ENCODE measurements at places on chromosomes 11 and 22.

DNA sequence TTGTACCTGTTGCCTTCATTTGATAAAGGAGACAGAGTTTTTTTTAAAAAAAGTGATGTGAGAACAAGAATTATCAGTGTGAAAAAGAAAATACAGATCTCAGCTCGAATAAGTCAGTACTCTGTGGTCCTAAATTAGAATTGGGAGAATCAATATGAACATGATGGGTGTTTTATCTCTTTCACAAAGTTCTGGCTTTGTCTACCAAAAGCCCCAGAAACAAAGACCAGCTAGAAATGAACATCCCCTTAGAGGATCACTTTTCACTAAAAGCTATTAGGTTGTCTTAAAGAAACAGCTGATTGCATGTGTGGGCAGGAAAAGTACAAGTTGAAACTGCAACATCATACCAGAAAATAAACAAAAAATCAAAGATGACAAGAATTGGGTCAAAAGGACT lies 8.4 kb upstream of the ST14 start:
- DNase-seq = no peak

DNA sequence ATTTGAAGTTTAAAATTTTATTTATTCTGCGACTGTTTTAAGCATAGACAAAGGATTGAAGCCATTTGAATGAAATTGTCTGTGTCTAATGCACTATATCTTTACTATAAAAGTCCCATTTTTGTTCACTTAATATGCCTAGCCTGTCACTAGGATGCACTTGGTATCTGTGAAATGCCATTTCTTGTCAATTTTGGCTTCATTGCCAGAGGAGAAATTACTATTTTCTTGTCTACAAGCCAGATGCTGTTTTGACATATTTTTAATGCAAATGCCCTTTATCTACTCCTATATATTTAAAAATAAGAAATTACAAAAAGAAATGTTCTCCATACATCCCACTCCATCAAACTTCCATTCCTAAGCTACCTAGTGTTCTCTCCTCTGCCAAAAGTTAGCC lies 1704.5 kb upstream of the RAG2 start:
- DNase-seq = no peak

- no peak for DNase-seq
Measured at GRCh38 chr11:27459191-27459590, 13.4 kb downstream of the LGR4 start.

GRCh38 chr11:131854391-131854790 lies 484.0 kb downstream of the NTM start:
- no peak for DNase-seq

DNA sequence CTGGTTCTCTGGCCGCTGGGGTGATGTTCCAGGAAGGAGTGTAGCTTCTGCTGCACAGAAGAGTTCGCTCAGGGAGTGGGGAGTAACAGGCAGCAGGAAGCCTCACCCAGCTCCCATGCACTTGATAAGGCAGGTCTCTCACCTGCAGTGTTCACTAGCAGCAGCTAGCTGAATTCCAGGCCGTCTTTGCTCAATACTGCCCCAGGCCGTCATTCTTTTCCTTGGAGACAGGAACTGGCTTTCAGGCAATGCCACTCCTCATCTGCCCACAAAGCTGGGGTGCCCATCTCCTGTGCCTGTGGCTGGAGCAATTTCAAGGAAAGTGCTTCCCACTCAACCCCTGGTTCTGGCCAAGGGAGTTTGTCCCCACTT lies 66.1 kb downstream of the ARHGAP42 start:
- no peak for DNase-seq

GRCh38 chr11:14908214-14908880 lies 16.3 kb upstream of the CYP2R1 start:
- peak; percentile 30 for DNase-seq

DNA sequence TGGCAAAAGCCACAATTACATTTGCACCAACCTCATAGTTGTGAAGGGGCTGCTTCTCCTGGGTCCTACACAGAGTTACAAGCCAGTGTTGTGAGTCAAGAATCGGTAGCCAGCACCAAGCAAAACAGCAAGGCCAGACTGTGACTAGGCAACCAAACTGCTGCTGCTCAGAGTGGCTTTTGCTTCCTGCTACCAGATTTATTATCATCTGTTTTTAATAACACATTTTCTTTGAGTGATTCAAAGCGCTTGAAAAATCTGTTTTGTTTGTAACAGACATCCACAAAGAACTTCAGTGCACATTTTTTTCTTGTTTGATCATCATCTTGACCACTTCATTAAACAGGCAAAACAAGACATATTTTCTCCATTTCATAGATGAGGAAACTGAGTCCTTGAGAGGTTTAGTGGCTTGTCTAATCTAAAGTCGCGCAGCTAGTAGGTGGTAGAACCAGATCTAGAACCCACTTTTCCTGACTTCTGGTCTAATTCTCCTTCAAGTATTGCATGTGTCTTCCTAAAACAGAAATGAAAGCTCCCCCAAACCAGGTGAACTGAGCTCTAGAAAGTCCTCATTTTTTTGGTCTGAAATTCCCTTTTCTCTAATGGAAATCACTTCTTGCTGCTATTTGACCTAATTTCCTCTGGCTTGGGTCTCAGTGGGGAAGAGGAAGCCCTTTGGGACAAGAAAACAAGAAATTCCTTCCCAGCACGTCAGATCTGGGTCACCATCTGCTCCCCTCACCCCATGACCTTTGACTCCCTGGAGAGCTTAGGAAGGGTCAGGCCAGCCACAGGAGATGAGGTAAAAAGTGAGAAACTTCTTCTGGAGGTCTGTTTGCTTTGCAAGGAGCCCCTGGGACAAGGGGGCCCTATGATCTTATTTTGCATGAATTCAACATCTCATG lies 39.9 kb downstream of the CWC15 start:
- DNase-seq = no peak

DNA sequence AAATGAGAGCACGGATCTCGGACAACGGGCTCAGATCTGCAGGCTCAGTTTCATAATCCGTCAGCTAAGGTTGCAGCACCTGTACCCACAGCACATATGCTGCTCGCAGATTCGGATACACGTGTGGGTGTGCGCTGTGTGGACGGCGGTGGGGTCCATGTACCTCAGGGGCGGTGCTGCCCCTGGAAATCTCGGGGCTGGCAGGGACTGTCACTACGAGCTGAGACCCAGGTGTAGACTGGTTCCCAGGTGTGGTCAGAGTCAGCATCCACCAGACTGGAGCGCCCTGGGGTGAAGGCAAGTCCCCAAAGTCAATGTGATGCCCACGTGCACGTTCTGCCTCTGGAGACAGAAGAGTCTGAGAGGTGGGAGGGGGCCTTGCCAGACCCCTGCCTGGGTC lies 989.3 kb downstream of the BRD1 start:
- DNase-seq = no peak

- DNase-seq = no peak
Measured at GRCh38 chr11:116925050-116925449, 87.6 kb upstream of the APOA1 start.

- DNase-seq = no peak
Measured at GRCh38 chr11:100220801-100221200, 466.3 kb upstream of the ARHGAP42 start.

DNA sequence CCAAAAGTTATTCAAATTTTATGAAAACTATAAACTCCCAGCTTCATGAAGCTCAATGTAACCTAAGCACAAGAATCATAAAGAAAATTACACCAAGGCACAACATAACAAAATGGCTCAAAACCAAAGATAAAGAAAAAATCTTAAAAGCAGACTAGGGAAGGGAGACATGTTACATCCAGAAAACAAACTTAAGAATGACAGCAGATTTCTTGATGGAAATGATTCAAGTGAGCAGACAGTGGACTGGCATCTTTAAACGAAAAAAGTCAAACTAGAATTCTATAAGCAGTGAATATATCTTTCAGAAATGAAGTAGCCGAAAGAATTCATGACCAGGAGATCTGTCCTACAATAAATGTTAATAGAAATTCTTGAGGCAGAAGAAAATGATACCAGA lies 75.6 kb downstream of the SHANK2 start:
- DNase-seq = no peak

DNA sequence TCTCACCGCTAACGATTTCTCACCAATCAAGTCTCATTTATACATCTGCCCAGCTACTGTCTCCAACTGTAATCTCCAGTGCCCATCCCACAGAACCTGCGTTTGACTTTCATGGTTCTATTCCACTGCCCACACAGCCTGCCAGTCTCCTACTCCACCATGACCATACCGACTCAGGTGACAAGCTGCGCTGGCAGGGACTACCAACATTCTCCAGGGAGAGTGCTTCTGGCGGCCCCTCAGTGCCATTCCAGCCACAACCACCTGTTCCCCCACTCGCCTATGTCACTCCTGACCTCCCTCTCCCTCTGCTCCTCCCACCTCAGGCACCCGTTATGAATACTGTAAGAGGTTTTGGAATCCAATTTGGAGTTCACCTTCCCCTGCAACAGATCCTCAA lies 108.5 kb upstream of the BID start:
- no peak for DNase-seq

GRCh38 chr22:11627436-11627797 lies 3900.6 kb upstream of the OR11H1 start:
- no peak for DNase-seq

- DNase-seq = no peak
Measured at GRCh38 chr22:42808521-42808920, 48.6 kb downstream of the ARFGAP3 start.

- no peak for DNase-seq
Measured at GRCh38 chr22:34243023-34243422, 322.7 kb upstream of the LARGE1 start.

GRCh38 chr11:124536520-124536919 lies 6.9 kb downstream of the OR8B12 start:
- no peak for DNase-seq
